Caco-2 (cell line): ENCODE measurements at places on chromosomes 3 and 15.

DNA sequence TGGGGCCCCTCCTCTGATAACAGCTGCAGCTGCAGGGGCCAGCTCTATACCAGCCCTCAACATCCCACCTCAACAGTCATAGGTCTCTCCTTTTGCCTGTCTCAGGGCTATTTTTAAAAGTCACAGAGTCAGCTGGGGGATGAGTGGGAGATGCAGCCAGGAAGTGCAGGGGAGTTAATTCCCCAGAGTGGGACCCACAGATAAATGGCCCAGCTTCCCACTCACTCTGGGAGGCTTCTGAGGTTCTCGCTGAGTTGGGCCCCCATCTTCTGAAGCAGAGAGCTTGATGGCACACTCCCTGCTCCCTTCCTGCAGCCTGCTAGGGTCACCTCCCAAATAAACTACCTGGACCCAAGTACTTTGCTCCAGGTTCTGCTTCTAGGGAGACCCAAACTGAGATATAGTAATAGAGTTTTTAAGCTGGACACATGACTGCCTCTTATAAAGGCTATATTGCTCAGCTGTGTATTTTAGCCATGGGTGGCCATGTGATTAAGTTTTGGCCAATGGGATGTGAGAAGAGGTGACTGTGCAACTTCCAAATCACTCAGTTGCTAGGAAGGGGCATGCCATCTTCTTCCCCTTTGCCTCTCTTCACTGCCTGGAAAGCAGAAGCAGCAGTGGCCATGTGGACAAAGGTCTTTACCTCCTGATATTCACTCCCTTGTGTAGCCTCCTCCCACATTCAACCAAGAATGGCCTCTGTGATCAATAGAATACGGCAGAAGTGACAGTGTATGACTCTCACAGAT is 15.5 kb upstream of the VIPR1 start:
- H3K36me3 ChIP-seq = no peaks in the 10 kb centered on the region
- 0 out of 2 replicates have a peak, but pooled peaks cover 6% of the 10 kb centered on the region for H3K4me1 ChIP-seq
- no peaks in the 10 kb centered on the region for H3K27me3 ChIP-seq

DNA sequence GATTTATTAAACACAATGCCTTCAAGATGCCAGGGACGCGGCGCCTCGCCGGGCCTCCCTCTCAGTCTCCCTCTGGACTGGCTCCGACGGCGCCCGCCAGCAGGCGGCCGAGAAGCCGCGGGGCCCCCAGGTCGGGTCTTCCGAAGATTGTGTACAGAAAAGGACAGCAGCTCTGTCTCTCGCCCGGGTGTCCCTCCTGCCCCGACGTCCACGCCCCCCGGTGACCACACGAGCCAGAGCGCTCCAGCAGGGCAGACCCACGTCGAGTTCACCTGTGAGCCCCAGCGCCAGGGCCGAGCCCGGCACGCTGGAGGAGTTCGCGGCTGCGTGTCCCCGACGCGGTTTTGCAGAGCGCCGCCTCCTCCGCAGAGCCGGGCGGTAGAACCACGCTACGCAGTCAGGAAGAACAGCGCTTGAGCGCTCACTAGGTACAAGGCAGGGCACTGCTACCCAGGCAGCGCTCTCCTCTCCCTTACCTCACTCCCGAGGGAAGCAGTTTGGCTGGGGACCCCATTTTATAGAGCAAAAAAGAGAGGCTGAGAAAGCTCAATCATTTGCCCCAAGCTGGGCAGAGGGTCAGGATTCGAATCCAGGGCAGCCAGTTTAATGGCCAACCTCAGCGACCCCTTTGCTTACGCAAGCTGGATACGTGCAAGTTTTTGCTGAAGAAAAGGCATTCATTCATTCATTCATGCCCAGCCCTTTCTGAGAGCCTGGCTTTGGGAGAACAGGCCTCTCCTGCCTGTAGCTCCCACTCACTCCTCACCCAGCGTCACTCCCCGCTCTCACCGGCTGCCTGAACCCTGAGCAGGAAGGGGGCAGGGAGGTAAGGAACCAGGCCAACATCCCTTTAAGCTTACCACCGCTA is 3.0 kb upstream of the TLE3 start:
- DNase-seq = peak; percentile 68
- peak overlapping the region; percentile 48 for H3K4me3 ChIP-seq
- no peaks in the 10 kb centered on the region for H3K36me3 ChIP-seq
- H3K4me1 ChIP-seq = peaks cover 16% of the 10 kb centered on the region
- no peaks in the 10 kb centered on the region for H3K27me3 ChIP-seq
- H3K27ac ChIP-seq = peak overlapping the region; percentile 99

GRCh38 chr3:134640872-134641470 is 9.9 kb downstream of the KY start:
- no peaks in the 10 kb centered on the region for H3K27me3 ChIP-seq
- H3K4me3 ChIP-seq = no peak overlapping the region
- DNase-seq = peak; percentile 38
- H3K4me1 ChIP-seq = no peaks in the 10 kb centered on the region
- no peak overlapping the region for H3K27ac ChIP-seq

GRCh38 chr3:150844484-150844883 is 60.8 kb downstream of the MINDY4B start:
- no peaks in the 10 kb centered on the region for H3K27me3 ChIP-seq
- H3K4me3 ChIP-seq = no peak overlapping the region
- H3K27ac ChIP-seq = no peak overlapping the region

DNA sequence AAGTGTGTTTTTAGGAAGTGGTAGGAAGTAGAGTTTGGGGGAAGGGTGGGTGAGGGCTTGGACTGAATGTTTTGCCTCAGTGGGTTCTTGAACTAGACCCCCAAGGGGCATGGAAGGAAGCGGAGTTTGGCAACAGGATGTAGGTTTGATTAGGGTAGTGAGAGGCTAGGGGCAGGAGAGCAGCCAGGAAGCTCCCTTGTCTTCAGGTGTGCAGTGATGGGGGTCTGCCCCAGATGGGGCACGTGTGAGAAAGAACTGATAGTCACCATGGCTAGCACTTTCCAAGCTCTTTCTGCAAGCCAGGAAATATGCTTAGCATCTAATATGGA is 4.7 kb downstream of the ZSCAN2 start:
- no peak overlapping the region for H3K4me3 ChIP-seq
- H3K36me3 ChIP-seq = peaks cover 4% of the 10 kb centered on the region
- peaks cover 31% of the 10 kb centered on the region for H3K4me1 ChIP-seq
- H3K27ac ChIP-seq = peak overlapping the region; percentile 82
- H3K27me3 ChIP-seq = no peaks in the 10 kb centered on the region
- DNase-seq = no peak

DNA sequence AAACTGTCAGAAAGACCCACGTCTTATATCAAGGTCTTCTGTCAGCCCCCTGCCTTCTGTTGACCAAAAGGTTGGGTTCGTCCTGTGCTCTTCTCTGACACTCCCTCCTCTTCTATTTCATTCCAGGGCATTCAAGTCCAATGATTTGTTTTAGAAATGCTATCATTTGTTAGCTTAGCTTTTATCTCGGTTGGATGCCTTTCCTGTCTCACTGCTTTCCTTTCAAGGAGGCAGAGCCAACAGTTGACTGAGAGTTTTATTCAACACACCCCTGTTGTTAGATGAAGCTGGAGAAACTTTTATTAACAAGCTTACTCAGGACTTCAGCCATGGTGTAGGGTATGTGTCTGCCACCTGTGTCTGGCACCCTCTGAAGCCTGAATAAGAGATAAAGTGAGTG is 112.0 kb upstream of the SLC7A14 start:
- H3K36me3 ChIP-seq = no peaks in the 10 kb centered on the region
- H3K27ac ChIP-seq = no peak overlapping the region
- DNase-seq = no peak
- no peak overlapping the region for H3K4me3 ChIP-seq
- no peaks in the 10 kb centered on the region for H3K4me1 ChIP-seq
- no peaks in the 10 kb centered on the region for H3K27me3 ChIP-seq
